ENCODE measurements at places on chromosomes 6 and 20.
A peak's percentile ranks its signal among the peaks of the same experiment; 100 is the strongest.

GRCh38 chr20:49674383-49675352, 39.0 kb downstream of the B4GALT5 start:
- DNase-seq, result peak; percentile 94

- DNase-seq, result no peak
Measured at GRCh38 chr6:168299541-168300511, 19.8 kb downstream of the DACT2 start.

GRCh38 chr6:42315991-42316970, 98.6 kb upstream of the MRPS10 start:
- peak; percentile 93 for DNase-seq

GRCh38 chr20:2005831-2006426, 12.1 kb upstream of the PDYN start:
- DNase-seq, result peak; percentile 66

DNA sequence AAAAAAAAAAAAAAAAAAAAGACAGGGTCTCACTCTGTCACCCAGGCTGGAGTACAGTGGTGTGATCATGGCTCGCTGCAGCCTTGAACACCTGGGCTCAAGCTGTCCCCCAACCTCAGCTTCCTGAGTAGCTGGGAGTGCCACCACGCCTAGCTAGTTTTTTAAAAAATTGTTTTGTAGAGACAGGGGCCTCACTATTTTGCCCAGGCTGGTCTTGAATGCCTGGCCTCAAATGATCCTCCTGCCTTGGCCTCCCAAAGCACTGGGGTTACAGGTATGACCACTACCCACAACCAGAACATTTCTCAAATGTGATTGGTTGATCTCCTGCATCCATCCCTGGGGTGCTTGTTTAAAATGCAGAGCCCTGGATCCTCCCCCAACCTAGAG, 5.6 kb upstream of the RBCK1 start:
- DNase-seq, result no peak

- no peak for DNase-seq
Measured at GRCh38 chr6:163162007-163162873, 252.3 kb upstream of the QKI start.

DNA sequence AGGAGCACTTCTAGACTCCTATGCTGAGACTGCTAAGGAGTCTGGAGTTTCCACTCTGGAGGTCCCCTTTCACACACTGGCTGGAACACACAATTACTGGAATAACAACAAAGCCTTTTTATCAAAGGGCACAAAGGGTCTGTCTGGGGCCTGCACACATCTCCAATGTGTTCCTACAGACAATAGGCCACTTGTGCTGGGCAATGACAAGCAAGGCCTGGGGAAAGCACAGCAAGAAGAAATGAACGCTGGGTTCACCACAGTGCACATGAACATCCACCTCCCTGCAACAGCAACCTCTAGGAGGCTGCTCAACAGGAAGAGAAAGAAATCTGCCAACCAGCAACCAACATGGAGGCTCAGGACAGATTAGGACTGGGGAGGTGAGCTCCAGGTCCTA, 43.9 kb downstream of the TRPC4AP start:
- no peak for DNase-seq

DNA sequence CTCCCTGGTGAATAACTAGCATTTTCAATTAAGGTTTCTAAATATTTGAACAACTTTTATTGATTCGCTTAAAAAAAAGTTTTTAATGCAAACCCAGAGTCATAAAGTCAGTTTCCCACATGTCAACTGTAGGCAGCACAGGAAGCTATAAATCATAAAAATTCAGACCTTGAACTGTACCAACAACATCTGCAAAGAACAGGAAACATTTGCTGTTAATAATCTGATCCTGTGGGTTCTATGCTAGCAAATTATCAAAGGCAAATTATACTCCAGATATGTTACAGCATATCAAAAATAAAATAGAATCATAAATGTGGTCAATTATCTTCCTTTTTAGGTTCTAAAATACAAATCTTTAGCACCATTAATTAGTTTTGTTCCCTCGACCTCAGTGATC, 16.6 kb upstream of the MAP7 start:
- no peak for DNase-seq

GRCh38 chr20:57478176-57478575, 46.8 kb downstream of the CTCFL start:
- no peak for DNase-seq

GRCh38 chr6:139881236-139881635, 506.8 kb upstream of the CITED2 start:
- no peak for DNase-seq

DNA sequence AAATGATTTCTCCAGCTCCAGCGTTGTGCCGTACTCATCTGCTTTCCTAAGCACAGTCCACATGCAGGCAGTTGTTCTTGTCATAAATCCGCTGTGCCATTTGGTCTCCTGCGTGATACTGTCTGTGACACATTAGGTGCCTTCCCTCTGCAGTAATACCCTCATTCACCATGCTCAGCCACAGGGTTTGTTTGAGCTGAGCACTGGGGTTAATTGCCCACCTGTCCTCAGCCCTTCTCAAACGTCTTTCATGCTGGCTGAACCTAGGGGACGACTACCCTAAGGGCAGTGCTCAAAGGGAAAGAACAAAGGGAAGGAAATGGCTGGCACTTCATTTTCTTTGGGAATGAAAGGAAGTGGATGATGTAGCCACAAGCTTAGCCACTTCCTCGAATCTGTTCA, 64.2 kb upstream of the MYLIP start:
- DNase-seq, result no peak

GRCh38 chr6:160285541-160286105, 27.0 kb upstream of the SLC22A2 start:
- no peak for DNase-seq

DNA sequence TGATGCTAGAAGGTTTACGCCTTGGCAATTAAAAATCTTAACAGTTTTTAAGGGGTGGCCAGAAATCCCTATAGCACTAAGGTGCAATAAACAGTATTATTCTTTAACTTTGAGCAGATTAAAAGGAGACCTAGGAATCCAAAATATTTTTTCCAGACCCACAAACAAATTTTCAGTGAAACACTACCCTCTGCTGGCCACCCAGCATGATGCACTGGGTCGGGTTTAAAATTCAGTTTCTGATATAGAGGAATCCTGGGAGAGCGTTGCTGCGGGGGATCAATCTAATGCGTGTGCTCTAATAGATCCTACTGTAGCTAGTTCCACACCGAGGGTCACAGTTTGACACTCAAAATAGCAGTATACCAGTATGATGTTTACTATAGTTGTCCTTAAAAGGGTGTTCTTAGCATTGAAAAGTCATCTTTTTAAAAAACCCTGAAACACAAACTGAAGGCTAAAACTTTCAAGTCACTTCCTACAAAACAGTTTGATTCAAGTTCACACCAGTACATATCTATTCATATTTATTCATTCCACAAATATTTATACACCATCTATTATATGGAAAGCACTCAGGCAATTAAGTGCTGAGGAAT, 10.2 kb downstream of the UBE3D start:
- DNase-seq, result peak; percentile 80

DNA sequence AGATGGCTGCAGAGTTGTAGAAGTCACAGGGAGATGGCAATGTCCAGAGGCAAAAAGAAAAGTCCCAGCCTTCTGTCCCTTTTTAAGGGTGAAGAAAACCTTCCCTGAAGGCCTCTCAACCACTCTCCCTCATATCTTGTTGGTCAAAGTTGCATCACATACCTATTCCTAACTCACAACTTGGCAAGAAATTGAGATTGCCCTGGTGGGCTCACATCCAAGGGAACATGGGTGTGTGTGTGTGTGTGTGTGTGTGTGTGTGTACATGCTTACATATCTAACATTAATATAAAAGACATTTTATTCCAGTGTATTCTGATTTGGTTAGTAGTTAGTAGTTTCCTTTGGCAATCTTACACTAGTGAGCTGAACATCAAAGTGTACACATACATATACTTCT, 144.3 kb upstream of the SALL4 start:
- DNase-seq, result no peak

DNA sequence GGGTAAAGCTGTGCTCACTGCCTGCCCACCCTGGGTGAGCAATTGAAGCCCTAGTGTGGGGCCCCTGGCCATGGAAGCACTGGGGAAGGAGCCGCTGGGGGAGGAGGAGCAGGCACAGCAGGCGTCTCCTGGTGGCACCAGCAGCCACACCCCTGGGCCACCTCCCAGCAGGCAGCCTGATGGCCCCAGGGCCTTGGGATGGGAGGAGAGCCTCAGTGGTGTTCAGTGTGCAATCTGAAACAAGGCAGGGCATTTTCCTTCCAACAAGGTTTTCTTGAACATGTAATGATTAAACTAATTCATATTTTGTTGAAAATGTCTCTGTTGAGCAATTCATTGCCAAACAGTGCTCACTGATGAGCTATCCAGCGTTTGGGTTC, 151.0 kb downstream of the ZDHHC14 start:
- no peak for DNase-seq

DNA sequence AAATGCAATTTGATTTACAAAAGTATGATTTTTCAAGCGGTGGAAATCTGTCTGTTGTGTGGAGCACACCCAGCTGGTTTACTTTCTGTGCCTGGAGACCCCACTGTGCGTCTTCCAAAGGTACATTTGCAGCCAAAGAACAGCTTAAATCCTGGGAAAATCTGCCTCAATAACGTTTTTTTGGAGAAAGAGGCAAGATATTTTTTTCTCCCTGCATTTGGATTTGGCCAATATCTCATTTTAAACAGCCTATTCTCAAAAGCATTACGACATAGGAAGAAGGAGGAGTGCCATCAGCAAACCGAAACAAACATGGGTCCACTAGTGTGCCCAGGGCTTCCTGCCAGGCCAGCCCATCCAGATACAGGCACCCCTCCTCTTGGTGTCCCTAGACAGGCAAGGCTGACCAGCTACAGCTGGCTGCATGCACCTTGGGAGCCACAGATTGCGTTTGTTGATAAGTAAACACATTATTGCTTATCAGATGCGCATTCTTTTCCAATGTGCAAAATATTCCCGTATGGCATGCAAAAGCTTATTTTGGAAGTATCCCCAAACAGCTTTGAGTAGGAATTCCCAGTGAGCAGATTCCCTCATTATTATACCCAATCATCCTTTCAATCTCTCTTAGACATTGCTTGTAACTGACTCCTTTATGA, 184.5 kb upstream of the MARCKS start:
- DNase-seq, result no peak

DNA sequence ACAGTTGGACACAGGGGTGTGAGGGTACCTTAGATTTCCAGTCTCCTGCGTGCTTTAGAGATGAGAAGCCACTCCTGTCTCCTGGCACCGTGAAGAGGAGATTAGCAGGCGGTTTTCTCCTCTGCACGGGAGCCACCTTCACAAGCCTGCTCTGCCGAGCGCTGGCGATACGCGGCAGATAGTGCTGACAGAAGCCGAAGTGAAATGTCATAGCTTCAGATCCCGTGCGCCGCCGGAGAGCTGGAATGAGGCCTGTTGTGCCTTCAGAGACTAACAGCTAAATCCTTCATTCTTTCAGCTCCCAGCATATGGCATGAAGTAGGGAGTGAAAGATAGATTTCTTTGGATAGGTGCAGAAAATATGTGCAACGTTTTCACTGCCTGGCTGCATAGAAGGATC, 371.0 kb downstream of the TAF4 start:
- no peak for DNase-seq

DNA sequence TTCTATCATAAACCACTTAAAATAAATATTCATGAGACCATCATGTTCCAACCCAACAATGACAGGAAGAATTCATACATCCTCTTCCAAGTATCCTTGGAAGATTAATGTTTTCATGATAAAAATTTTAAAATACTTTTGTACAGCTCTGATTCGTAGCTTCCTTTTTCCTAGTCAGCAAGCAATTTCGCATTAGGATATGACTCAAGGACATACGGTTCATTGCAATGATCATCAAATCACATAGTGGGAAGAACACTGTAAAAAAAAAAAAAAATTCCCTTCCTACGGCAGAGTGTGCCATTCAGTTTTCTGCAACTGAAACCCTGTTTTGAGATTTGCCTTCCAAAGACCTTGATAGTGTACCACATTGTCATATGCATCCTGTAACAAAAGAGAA, 35.3 kb upstream of the GFOD1 start:
- peak; percentile 84 for DNase-seq

GRCh38 chr6:41278699-41279405, 7.6 kb downstream of the TREM1 start:
- DNase-seq, result peak; percentile 55

DNA sequence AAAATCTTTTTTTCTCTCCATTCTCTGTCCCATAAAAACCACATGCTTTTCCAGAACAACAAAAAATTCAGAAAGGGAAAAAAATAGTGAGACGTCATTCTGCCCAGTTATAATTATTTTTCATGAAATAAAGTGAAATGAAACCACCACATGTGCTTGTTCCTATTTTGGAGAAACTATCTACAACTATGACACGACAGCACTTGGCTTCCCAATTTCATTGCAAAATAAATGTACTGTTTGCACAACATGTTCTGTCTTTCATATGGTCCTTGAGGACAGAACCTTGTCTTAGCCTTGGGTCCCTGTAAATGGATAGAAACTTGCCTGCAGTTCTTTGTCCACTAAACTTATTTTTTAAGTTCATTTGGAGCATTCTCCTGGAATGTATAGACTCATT, 5.6 kb upstream of the MAN1A1 start:
- DNase-seq, result no peak

- no peak for DNase-seq
Measured at GRCh38 chr20:19129306-19129705, 83.1 kb upstream of the SLC24A3 start.

GRCh38 chr20:11072982-11073381, 399.2 kb upstream of the JAG1 start:
- no peak for DNase-seq

DNA sequence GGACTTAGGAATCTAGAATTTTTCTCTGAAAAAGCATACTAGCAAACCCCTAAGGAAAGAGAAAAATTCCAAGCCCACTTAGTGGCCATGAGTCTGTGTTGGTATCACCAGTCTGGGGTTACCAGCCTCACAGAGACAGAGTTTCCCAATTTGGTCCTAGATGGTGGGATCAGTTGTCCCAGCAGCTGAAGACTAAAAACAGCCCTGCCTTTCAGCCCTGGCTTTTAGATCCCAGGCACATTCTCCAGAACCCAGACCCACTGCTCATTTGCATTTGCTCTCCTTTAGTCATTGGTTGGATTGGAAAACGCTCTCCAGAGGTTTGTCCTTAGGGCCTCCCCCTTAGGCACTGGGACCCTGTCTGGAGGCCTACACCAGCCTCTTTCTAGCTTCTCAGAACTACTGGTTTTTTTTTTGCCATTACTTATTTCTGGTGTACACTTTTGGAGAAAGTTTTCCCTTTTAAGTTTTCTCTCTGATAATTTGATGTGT, 39.1 kb upstream of the FOXO3 start:
- no peak for DNase-seq

Measured in RWPE1 (cell line).